Placental pericyte (primary cell): ENCODE measurements at places on chromosomes 12 and 14. TPM values are rescaled to one million over a fixed set of nuclear protein-coding genes. Genes with fewer than 3 reads are reported as not detected.

Gene MIP
- total RNA-seq, result not detected in 2 replicates

Gene TMEM30B
- total RNA-seq, result not detected in 2 replicates

Gene CAPZA3
- total RNA-seq, result not detected in 2 replicates

Gene ANKRD33
- total RNA-seq, result not detected in 2 replicates

Gene RD3L
- total RNA-seq, result not detected in 2 replicates

Gene ANP32D
- 0.22 TPM in 1 of 2 replicates, not detected in the other for total RNA-seq

Gene ASCL1
- total RNA-seq, result not detected in 2 replicates

Gene IFNG-AS1
- total RNA-seq, result not detected in 2 replicates

Gene CCDC175
- total RNA-seq, result not detected in 2 replicates

Gene FOXG1
- total RNA-seq, result under 0.01 TPM in 2 replicates

Gene STYK1
- 0.14 TPM in 1 of 2 replicates, not detected in the other for total RNA-seq

Gene AVPR1A
- total RNA-seq, result not detected in 2 replicates

Gene PRKCH
- 1.1 and 1.5 TPM in 2 replicates for total RNA-seq

Gene C14orf180
- not detected in 2 replicates for total RNA-seq

Gene KLRK1
- total RNA-seq, result not detected in 2 replicates

Gene C12orf42
- not detected in 2 replicates for total RNA-seq
